Heart left ventricle (tissue), 16 donors: ENCODE measurements at places on chromosomes 7 and 10.

DNA sequence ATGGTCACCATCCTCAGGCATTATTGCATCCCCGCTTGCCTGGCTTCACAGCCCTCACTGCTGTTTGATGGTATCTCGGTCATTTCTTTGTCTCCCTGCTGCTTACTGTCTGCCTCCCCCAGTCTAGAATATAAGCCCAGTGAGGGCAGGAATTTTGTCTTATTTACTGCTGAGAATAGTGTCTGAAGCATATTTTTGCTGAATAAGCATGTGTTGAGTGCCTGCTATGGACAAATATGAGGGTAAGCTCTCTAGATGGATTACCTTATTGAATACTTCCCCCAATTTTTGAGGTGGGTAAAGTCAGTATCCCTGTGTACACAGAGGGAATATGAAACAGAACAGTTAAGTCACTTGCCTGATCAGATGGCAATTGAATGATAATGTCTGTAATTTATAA is 36.5 kb upstream of the CABCOCO1 start:
- DNase-seq = no peak

DNA sequence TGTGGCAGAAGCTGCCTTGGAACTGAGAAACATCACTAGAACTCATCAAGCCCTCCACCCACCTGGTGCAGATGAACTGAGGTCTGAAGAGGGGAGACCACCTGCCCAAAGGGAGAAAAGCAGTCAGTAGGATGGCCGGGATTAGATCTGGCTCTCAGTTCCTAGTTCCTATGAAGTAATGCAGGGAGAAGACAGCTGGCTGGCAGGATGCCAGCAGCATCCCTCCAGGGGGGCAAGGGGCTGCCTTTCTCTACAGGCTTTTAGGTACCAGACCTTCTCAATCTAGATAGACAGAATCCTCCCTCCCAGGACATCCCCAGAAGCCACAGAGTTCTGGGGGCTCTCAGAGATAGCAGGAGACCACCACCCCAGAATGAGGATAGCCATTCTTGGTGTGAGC is 7.8 kb downstream of the CRHR2 start:
- no peak for DNase-seq

GRCh38 chr10:5123886-5124285 is 29.7 kb downstream of the AKR1C3 start:
- DNase-seq = no peak

GRCh38 chr10:117363028-117363427 is 12.2 kb downstream of the PDZD8 start:
- DNase-seq = no peak

GRCh38 chr10:32995066-32995622 is 37.1 kb upstream of the ITGB1 start:
- DNase-seq = no peak

GRCh38 chr7:111159426-111159825 is 68.5 kb downstream of the LRRN3 start:
- no peak for DNase-seq

GRCh38 chr10:107994621-107995270 is 830.2 kb upstream of the SORCS1 start:
- no peak for DNase-seq

DNA sequence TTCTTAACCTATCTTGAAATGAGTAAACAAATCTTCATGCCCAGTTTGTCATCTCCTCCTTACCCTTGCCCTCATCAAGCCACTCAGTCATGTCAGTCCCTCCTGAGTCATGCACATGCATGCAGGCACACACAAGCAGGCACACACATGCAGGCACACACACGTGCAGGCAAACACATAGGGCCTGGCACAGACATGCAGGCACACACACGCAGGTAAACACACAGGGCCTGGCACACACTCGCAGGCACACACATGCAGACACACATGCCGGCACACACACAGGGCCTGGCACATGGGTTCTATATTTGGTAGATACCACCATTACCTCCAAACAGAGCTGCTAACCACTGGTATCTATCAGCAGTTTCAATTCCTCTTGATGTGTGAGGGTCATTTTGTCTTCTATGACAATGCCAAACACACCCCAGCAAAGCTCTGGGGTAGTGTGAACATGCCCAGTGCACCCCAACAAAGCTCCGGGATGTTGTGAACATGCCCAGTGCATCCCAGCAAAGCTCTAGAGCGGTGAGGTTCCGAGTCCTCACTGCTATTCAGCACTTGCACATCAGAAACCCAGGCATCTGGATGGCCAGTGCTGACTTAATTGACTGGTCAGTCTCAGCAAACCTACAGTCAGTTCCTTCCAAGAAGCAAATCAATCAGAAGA is 563.8 kb downstream of the PTPRN2 start:
- DNase-seq = peak; percentile 26

- no peak for DNase-seq
These were observed 145.2 kb downstream of the DNAJB6 start for GRCh38 chr7:157482025-157482424.

GRCh38 chr10:37619336-37619735 is 238.1 kb downstream of the ZNF248 start:
- no peak for DNase-seq

- DNase-seq = no peak
These were observed 1.7 kb upstream of the VENTX start for GRCh38 chr10:133235932-133236331.

- no peak for DNase-seq
These were observed 11.5 kb upstream of the SNX13 start for GRCh38 chr7:17951742-17952254.

GRCh38 chr7:26370011-26370410 is 78.3 kb downstream of the SNX10 start:
- DNase-seq = no peak
